Stimulated activated naive CD4-positive, alpha-beta T cell (primary cell): ENCODE measurements at places on chromosomes 1 and 21.

DNA sequence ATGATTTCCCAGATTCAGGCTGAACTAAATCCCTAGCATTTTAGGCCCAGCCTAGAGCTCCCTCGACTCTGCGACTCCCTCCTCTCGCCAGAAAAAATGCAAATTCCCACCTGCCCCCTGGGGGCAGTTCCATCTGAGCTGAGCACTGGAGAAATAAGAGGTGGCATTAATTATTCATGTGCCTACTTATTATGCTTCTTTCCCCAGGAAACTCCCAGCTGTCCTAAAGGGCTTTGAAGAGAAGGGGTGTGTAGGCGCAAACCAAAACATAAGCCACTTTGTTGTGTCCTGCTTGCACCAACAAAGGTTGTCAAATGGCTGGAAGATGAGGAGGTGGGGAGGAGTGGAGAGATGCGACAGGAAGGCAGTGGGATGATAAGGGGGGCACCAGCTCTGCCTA lies 41.4 kb upstream of the GOLT1A start:
- no peak for DNase-seq

DNA sequence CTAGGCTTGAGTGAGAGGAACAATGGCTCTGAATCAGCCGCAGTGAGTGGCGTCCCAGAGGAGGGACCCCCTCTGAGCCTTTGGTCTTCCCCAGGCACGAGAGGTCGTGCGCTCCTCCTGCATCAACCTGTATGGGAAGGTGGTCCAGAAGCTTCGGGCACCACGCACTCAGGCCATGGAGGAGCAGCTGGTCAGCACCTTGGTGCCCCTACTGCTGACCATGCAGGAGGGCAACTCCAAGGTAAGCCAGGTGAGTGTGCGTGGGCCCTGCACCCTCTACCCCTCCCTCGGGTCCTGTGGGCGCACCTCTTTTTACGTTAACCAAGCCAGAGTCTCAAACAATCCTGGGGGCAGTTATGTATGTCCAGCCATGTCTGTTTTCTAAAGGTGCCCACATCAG lies 13.7 kb upstream of the TTC4 start:
- no peak for DNase-seq

GRCh38 chr1:197868751-197869489 lies 33.5 kb upstream of the C1orf53 start:
- DNase-seq: peak; percentile 7

DNA sequence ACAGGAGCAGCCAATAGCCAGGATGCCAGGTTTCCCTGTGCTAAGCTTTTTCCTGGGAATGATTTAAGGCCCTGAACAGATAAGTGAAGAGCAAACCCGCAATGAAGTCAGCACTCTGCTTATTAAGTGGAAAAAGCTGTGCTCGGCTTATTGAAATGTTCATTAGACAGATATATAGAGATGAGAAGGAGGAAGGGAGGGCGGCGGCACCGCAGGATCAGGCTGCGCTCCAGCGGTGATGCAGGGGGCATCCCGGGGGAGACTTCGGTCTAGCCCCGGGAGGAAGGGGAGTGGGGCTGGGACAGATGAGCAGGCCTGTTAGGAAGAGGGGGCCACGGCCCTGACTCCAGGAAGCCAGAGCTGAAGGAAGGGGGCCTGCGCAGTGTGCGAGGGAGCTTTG lies 115.0 kb downstream of the TMEM53 start:
- DNase-seq: no peak

DNA sequence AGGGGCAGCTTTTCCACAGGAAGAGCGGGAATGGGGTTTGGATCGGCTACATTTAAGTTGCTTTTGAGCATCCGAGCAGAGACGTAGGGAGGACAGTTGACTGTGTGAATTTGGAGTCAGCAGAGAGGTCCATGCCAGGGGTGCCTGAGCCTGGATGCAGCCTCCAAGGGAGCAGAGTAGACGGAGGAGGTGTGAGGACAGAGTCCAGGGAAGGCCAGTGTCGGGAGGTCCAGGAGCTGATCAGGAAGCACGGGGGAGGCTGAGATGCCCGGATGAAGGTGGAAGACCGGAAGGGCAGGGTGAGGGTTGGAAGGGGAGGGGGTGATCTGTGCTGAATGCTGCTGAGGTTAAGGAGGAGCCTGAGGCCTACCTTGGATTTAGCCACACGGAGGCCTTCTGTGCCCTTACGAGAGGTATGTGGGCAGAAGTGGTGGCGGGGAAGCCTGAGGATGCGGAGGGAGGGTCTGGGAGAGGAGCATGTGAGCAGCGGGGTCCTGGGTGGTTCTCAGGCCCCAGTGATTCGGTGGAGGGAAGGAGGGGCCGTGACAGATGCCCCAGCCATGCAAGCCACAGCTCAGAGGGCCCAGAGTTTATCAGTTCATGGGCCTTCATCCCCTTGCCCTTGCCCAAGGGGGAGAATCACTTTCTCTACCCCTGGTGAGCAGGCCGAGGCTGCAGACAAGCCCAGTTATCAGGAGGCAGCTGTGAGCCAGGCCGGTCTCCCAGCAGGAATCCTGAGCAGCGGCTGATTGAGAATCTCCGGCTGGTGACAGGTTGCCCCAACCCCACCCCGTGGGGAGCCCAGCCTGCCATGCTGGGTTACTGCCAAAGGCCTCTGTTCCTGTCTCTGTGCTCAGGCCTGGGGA lies 54.0 kb upstream of the ACTL8 start:
- DNase-seq: no peak

DNA sequence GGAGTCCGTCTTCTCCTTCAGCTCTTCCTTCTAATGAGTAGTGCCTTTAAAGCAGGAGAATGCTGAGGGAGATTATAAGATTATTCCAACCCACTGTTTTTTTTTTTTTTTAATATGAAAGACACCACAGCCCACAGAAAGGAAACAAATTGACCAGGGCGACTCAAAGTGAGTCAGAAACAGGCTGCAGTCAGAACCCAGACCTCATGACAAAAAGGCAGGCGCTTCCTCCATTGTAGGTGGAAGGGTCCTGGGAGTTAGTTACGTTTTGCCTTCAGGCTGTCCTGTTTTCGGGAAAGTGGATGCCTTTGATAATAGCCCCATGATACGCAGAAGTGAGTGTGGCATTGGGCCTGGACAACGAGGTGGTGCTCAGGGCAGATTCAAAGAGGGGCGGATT lies 21.0 kb downstream of the PLXNA2 start:
- DNase-seq: no peak

GRCh38 chr1:29651246-29651645 lies 414.9 kb downstream of the PTPRU start:
- DNase-seq: no peak

DNA sequence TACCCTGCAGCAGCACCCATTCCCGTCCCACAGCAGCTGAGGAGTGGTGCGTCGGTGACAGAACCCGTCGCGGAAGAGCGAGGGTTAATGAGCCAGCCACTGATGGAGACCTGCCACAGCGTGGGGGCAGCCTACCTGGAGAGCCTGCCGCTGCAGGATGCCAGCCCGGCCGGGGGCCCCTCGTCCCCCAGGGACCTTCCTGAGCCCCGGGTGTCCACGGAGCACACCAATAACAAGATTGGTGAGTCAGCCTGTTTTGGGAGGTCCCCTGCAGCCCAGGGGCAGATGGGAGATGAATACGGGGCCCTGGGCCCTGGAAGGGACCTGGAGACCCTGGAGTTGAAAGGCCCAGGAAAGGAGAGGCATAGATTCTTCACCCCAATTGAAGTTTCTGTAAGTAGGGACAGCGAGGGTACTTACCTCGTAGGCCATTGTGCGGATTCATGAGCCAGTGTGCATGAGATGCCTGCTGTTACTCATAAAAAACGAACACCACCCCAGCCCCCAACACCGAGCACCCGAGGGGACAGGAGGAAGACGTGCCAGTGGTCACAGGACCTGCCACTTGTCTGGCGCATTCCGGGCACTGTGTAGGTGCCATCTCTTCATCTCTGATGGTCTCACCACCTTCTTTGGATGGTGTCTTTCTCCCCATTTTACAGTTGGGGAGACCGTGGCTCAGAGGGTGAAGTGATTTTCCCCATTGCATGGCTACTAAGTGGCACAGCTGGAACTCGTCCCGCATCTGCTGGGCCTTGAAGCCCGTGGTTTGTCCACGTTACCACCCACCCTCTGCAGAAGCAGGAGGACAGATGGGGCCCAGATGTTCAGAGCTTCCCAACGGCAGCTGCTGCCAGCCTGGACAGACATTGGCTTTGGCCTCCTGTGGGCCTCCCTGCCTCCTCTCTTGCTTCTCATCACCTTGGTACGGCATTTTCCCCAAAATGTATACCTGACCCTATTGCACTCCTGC lies 28.3 kb upstream of the TNFRSF1B start:
- DNase-seq: no peak

DNA sequence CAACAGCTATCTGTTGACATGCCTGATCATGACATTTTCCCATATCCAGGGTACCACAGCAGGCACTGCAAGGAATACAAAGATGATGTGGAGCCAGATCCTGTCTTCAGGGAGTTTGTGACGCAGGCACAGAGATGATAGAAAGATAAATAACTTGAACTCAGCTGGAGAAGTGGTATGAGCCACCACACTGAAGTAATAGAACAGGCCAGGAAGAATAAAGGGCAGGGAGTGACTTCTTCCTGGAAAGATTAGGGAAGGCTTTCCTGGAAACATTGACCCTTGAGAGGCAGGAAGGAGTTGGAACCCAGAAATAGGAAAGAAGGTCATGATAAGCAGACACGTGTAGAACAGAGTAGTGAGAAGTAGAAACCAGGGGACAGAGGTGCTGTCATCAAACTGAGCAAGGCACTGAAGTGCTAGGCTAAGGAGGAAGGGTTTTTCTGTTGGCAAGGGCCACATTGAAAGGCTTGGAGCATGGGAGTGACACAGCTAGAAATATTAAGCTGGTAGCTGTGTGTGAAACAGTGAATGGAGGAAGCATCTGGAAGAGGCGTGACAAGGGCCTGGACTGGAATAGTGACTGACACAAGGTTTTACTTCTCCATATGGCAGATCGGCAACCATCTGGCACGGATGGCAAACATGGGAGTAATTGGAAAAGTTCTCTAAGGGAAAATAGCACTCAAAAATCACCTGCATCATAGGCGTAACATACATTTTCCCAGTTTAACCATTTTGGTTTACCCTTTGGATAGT lies 68.4 kb downstream of the AK5 start:
- no peak for DNase-seq

- DNase-seq: no peak
Measured at GRCh38 chr21:42971897-42972275, 2.5 kb upstream of the PKNOX1 start.

DNA sequence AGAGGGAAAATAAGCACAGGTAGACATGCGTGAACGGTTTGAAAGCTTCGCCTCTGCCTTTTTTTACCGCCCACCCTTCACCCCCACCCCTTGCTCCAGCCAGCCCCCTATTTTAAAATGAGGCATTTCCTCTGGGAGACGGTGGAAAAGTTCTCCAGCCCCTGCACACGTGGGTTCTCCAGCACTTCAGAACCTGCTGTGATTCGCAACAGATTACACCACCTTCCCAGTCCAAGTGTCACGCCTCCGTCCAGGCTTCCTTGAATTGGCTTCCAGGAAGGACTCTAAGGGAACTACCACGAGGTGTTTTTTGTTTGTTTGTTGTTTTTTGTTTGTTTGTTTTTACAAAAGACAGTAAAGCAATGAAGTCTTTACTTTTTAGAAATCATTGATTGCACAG lies 2.6 kb downstream of the LRRC7 start:
- no peak for DNase-seq

- no peak for DNase-seq
Measured at GRCh38 chr1:20719261-20719660, 1.5 kb upstream of the KIF17 start.

GRCh38 chr1:111723091-111723806 lies 15.9 kb downstream of the INKA2 start:
- no peak for DNase-seq

DNA sequence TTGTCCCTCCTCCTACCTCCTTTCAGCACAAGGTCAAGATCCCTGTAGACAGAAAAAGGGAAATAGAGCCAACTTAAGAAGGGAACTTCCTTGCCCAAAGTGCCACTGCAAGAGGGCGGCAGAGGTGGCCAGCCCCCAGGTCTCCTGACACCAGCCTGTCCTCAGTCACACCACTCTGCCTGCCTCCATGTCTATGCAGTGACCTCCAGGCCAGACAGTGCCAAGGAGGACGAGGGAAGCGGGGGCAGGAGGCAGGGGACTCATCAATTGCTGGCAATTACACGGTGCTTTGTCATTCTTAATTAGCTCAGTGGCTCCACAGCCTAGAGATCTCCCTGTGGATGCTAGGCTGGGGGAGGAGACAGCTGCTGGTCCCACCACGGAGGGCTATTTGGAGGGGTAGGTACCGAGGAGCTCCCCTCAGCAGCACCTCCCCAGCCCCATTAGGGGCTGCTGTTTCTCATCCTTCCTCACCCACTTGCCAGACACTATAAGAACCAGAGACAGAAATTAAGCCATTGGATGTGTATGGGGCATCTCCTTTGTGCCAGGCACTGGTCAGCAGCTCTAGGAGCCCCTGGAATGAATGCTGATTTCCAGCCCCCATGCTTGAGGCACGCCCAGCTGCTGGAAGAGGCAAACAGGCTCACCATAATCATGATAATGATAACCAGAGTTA lies 6.1 kb upstream of the LDLRAP1 start:
- DNase-seq: no peak

DNA sequence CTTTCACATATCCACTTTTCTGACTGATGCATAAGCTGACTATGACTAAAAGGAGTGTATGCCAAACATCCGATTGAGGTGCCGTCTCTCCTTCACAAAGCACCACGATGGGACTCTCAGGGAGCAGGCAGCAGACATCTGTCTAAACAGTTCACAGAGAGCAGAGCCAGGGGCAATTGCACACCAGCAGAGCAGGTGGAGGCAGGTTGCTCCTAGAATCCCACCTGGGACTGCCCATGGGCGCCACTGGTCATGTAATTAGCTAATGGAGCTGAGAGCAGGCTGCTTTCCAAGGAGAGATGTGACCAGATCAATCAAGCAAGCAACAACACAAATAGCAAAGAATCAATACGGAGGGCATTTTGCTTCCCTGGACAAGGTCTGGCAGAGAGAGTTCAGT lies 30.5 kb upstream of the COA6 start:
- DNase-seq: no peak
